ENCODE measurements at places on chromosomes 2 and 18. TPM values are rescaled to one million over a fixed set of nuclear protein-coding genes. Genes with fewer than 3 reads are reported as not detected.

CRYGD gene
- total RNA-seq, result not detected

ARHGEF4 gene
- total RNA-seq, result 0.33 TPM

GTF3C2 gene
- total RNA-seq, result 37.4 TPM

IL1F10 gene
- total RNA-seq, result not detected

TBR1 gene
- total RNA-seq, result not detected

GRCh38 chr2:118857677-118858484, 10.4 kb upstream of the EN1 start:
- no peak for DNase-seq

DNA sequence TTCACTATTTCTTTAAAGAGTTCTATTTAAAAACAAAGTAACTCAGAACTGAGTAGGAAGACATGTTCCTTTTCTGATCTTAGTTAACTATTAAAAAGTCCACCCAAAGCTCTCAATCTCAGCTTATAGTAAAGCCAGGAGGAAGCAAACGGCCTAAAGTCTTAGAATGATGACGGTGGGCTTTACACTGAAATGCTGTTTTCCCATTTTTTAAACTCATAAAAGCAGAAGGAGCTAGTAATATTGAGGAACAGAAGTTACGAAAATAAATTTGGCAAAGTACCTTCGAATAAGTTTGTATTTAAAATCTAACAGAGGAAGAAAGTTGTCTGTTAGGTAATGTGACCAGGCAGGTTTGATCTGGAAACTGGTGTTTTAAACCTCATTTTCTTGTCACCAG, 111.1 kb downstream of the ZNF532 start:
- DNase-seq, result no peak

DNA sequence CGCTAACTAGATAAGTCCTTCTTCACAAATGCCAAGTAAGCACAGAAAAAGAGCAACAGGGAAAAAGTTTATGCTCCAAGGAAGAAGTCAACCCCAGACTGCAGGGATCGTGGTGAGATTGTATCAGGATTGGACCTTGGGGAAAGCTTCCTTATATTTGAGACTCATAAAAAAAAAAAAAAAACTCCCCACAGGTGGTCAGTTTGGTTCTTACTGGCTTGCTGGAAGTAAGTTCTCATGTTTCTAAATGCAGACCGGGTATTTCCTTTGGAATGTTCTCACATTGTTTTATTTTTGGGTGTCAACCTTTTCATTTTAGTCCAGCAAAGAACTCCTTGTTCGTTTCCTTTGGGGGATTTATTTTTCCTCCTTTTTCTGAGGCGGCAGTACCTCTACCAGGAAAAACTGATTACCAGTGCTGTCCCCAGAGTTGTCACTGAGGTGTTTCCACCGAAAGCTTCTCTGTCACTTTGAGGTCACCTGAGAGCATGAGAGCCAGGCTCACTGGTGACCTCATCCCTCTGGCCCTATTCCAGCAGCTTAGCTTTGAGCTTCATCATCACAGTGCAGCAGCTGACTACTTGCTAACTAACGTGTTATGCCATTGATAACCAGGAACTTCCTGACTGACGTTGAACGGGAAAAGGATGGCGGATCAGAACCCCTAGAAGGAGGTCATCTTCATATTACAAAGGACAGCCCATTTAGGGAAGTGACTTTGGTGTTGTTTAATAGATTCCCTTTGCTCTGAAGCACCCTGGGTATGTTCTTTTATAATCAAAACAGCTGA, 16.8 kb upstream of the ATP8B1 start:
- peak; percentile 99 for DNase-seq

DNA sequence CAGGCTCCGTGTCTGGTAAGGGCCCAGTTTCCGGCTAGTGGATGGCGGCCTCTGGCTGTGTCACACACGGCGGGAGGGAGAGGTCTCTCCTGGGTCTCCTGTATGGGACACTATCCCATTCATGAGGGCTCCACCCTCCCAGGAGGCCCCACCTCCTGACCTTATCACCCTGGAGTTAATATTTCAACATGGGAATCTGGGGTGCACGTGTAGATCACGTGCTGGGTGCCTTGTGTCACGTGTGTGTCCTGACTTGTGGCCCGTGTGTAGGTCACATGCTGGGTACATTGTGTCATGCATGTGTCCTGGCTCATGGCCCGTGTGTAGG, 9.9 kb downstream of the NEU4 start:
- no peak for DNase-seq

DNA sequence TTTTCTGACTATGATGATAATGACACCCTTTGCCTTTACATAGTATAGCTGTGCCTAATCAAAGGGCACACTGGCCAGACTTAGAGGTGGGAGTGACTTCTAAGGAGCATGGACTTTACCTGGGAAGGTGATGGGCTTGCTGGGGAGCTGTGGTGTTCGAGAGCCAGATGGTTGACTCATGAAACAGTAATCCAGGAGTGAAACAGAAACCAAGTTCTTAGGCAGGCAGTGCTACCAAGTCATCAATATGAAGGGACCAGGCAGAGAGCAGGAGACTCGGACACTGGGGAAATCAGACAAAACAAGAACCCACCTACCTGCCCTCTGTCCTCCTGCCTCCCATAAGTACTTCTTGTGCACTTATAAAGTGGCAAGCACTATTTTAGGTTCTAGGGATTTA, 430.4 kb downstream of the DLGAP1 start:
- DNase-seq, result no peak

Data from dermis blood vessel endothelial cell (primary cell).